ENCODE measurements at places on chromosomes 2 and 18.
A peak's percentile ranks its signal among the peaks of the same experiment; 100 is the strongest.

DNA sequence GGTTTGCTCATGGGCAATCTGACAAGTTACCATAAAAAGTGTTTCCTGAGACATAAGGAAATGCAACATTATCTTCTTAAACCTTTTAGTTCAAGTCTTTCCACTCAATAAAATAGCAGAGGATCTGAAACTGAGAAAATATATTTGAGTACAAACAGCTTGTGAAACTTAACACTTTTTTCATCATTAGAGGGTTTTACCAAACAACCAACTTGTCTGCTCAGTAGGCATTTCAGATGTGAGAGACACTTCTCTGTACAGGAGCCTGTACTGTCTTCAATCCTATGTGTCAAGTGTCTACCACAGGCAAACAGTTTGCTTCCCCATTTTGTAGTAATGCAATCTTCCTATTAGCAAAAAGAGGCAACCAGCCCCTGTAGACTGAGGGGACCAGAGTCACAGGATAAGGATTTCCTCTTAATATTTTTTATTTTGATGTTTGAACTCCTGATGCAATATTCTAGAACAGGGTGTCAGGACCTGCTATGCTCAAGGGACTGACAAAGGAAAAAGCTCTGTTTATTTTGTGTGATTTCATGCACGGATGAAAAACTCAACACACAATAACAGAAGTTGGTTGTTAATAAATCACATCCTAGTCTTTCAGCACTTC, 159.1 kb upstream of the LHCGR start:
- DNase-seq = no peak

DNA sequence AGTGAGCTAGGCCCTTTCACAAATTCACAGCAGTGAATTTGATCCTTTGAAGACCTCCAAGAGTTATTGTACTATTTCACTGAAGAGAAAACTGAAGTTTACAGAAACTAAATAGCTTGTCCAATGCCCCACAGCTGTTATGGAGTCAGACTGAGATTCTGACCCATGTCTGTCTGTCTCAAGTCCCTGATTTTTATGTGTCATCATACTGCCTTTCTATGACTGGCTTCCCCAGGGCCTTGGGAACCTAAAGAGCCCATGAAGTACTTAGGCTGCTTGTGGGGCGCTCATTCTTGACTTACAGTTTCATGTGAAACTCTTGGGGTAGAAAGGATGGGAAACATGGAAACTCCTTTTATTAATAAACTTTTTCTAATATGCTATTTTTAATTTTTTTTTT, 107.7 kb downstream of the ATL2 start:
- DNase-seq = no peak

- no peak for DNase-seq
These were observed 101.0 kb upstream of the NT5C1B start for GRCh38 chr2:18690342-18690741.

DNA sequence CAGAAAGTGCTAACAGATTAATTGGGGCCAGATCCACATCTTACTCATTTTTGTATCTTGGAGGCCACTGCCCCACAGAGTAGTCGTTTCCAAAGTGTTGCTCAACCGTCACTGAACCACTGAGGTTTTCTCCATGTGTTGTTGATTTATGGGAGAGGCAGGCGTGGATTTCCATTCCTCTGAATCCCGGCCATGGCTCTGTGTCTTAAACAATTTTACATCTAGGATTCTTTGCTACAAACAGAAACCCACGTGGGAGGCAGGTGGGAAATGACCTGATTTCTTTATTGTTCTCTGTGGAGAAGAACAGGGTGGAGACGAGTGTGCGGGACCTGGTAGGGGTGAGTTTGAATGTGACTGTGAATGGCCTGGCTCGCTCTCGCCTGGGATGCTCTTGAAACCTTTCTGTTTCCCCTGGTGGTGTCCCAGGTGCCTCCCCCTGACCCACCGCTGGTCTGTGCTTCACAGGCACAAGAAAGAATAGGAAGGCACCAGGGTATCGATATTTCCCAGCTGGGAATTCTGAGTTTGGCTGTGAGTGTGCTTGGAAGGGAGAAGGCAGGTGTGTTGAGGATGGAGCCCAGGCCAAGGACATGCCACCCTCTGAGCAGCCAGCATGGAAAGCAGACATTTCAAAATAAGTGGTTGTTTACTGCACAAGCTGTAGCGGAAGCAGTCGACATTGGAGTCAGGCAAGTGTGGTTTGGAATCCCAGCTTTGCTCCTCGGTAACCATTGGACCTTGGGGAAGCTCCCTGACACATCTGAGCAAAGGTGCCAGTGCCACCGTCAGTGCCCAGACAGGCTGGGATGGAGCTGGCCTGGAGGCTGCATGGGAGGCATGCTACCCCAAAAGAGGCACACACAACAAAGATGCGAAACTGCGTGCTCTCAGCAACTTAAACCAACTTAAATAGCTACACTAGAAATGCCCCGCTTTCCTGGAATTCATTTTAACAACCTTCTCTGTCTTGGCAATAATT, 50.0 kb downstream of the LPIN1 start:
- DNase-seq = no peak

- DNase-seq = no peak
These were observed 65.0 kb downstream of the ATAD2B start for GRCh38 chr2:23861952-23862351.

- no peak for DNase-seq
These were observed 53.6 kb downstream of the LPIN2 start for GRCh38 chr18:2959341-2959740.

GRCh38 chr2:26521054-26521912, 43.4 kb upstream of the OTOF start:
- no peak for DNase-seq

- DNase-seq = no peak
These were observed 445.8 kb upstream of the ACVR2A start for GRCh38 chr2:147398996-147399395.

- DNase-seq = no peak
These were observed 127.8 kb upstream of the DDX18 start for GRCh38 chr2:117686699-117687098.

GRCh38 chr2:100900156-100900795, 80.3 kb downstream of the NPAS2 start:
- no peak for DNase-seq

- DNase-seq = no peak
These were observed 115.8 kb upstream of the CWC22 start for GRCh38 chr2:180122874-180123273.

GRCh38 chr2:207895274-207895860, 125.7 kb upstream of the FZD5 start:
- no peak for DNase-seq

GRCh38 chr2:61558160-61558559, 20.0 kb upstream of the XPO1 start:
- no peak for DNase-seq

GRCh38 chr2:179861027-179861415, 391 bp downstream of the ZNF385B start:
- no peak for DNase-seq

DNA sequence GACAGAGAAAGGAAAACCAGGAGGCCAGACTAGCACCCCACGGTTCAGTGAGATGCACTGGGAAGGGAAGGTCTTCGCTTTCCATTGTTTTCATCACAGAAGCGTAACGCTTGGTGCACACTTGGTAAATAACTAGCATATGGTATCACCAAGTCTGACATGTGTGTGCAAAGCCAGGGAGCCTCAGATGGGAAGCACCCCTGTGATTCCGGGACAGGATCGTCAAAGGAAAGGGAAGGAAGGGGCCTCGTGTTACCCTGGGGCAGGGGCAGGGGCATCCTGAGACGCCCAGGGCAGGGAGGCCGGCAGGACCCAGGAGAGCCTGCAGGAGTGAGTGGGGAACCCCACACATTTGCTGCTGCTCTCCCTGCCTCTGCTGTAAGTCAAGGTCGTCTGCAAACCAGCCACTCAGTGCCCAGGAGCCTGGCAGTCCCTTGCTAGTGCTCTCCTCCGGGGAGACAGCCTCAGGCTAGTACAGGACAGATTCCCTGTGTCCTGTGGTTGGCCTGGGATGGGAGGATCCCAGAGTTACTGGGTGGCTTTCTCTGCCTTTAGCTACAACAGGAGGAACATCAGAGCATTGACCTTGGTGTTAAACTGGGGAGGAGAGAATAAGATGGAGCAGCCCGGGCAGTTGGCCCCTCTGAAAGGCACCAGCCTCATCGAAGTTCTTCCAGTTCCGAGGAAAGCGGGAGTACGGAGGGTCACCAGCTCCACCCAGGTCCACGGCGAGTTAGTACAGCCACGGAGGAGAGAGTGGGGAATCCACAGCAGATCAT, 192.5 kb downstream of the NDUFA10 start:
- DNase-seq = no peak

DNA sequence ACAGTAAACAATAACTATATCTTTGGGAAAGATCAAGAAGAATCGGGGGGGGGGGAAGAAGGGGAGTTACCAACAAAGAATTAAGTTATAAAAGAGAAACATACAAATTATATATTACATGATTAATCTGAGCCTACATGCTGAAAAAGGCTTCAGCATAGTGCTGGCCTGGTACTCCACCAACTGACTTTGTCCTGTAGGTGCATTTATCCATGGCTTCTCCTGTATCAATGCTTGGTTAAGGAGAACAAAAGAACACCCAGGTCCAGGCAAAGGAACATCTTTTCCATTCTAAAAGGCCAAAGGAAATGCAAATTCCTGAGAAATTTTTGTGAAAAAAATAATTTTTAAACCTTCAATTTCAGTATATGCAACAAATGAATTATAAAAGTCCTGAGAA, 24.2 kb downstream of the RPRD1A start:
- DNase-seq = no peak

- peak; percentile 67 for DNase-seq
These were observed 87.9 kb downstream of the ICOS start for GRCh38 chr2:204024503-204024902.

- DNase-seq = no peak
These were observed 196.0 kb downstream of the DCC start for GRCh38 chr18:52536039-52536438.

GRCh38 chr18:29160170-29160569, 983.2 kb upstream of the CDH2 start:
- DNase-seq = no peak

DNA sequence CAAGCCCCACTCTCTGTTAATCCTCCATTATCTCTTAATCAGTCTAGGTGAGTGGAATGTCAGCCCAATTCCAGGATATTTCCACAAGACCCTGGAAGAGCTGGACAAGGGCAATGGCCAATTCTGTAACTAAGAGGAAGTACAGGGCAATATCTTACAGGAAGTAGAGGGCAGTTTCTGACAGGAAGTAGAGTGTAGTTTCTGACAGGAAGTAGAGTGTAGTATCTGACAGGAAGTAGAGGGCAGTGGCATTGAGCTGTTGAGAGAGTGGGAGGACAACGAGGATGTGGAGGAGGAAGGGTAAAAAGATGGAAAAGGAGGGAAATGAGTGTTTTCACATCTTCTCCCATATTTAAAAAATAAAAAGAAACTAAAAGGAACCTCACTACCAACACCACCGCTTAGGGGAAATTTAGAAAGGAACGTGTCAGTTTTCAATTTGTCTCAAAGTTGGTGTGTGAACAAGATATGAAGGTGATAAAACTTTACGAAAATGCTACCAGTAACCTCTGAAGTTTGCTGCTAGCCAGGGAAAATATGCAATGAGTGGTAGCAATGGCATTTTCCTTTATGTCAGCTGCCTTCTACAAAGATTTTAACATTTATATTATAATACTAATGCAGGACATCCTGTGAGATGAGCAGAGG, 430.9 kb upstream of the HNRNPA3 start:
- no peak for DNase-seq

DNA sequence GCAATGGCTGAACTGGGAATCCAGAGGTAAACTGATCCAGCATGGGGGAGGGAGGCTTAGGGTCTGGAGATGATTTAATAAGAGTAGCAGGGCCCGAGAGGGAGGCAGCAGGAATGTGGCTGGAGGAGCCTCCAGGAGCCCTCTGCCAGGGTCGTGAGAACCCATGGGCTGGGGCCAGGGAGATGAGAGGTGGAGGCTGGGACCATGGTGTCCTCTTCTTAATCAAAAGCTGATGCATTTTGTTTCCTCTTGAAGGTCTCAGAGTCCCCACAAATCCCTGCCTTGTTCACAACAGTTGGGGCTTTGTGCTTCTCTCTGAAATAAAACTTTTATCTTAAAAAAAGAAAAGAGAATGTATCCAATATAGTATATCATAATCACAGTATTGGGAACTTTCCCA, 123.7 kb upstream of the ZNF516 start:
- DNase-seq = no peak

GRCh38 chr2:226466589-226466988, 333.0 kb downstream of the IRS1 start:
- no peak for DNase-seq

GRCh38 chr2:188122985-188123384, 168.7 kb upstream of the GULP1 start:
- no peak for DNase-seq

DNA sequence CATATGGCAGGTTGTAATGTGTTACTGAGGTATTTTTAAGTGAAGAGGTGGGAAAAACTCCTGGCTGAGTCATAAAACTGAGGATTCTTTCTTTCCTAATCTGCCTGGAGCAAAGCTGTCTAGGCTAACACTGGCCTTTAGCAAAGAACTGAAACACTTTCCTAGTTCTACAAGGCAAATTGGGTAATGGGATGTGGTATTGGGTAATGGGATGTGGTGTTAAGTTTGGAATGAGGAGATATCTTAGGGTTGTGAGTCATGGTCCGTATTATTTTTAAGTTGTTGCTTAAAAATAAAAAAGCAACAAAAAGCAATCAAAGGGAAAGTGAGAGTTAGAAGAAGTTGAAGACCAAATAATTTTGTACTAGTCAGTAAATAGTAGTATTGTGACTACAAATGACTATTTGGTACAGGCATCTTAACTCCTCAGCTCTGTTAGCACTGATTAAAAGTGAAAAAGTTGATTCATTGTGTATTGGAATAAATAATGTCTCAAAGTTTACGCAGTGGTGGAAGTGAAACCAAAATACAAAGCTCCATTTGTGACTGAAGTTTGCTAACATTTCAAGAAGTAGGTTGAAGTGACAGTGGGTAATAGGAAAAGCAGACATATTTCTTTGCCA, 216.8 kb downstream of the CAMKMT start:
- no peak for DNase-seq

DNA sequence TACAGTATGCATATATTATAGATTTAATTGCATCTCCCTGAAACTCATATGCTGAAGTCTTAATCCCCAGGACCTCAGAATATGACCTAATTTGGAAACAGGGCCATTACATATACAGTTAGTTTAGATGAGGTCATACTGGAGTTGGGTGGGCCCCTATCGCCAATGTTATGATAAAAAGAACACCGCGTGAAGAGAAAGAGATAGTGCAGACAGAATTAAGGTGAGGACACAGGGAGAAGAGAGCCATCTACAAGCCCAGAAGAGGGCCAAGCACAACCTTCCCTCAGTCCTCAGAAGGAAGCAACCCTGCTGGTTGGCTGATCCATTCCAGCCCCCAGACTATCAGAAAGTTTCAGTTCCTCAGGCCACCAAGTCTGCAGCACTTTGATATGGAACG, 311.9 kb upstream of the RAB6C start:
- DNase-seq = no peak

GRCh38 chr2:203934041-203934492, 2.5 kb upstream of the ICOS start:
- DNase-seq = no peak

DNA sequence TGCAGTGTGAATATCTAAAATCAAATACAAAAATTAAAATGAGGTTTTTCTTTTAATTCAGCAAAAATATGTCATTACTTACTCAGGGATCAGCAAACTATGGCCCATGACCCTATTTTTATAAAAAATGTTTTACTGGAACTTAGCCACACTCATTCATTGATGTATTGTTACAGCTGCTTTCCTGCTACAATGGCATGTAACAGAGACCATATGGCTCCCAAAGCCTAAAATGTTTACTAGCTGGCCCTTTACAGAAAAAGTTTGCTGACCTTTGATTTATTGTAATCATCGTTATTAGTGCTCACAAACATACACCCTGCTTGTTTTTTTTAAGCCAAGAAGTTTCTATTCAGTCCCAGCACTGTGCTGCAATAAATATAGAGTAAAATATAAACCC, 120.3 kb downstream of the PLA2R1 start:
- no peak for DNase-seq

Data from ascending aorta (tissue), 2 donors.